ENCODE measurements at places on chromosomes 3 and 15.

DNA sequence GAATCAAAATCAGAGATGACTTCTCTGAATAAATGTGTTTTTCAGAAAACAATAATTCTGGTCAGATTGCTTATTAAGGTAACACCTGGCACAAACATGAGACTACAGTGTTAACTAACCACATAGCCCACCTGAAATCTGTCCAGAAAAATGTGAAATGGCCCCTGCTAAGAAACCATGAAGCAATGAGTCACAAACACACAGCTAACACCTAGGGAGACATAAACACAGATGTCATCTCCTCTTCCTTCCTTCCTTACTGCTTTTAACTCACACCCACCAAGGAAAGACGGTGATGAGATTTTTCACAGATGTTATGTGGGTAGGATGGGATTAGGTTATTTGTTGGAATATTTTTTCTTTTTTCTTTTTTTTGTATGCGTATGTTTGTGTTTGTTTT lies 315.0 kb upstream of the STAC start:
- DNase-seq: no peak

GRCh38 chr15:40054605-40054854 lies 15.5 kb upstream of the SRP14 start:
- DNase-seq: no peak

DNA sequence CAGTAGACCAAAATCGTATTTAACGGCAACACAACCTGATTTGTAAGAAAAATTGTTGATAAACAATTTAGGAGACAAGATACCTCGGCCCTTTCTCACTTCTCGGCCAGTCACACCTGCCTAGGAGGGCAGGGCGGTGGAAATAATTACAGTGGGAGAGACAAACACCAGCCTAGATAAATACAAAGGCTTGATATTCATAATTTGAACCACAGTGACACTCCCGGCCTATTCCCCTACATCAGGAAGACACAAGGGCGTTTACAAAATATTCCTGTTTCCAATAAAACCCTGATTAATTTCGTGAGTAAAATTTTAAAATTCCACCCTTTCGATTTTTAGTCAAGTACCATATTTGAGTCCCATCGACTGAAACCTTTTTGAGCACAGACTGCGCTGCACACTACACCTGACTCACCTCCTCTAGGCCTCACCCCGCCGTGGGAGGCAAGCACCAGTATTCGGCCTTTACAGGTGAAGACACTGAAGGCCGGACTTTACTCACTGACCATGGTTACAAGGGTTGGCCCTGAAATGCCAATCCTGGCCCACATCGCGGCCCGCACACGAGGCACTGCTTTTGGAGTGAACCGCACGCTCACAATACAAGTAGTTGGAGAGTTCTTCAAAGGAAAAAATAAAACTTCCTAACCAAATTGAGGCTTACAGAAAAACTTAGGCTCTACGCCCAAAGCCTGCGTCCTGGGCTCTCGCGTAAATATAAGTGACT lies 794 bp downstream of the ARPP19 start:
- DNase-seq: peak; percentile 41

- DNase-seq: no peak
These were observed 554.1 kb downstream of the GOLGA6L6 start for GRCh38 chr15:19987389-19988048.
